ENCODE measurements at places on chromosomes 5 and 9. TPM values are rescaled to one million over a fixed set of nuclear protein-coding genes. Genes with fewer than 3 reads are reported as not detected.

NUP155 gene
- 23.6 TPM for total RNA-seq

NDUFS4 gene
- total RNA-seq: 106 TPM

ZBED3 gene
- total RNA-seq: 0.28 TPM

OBP2B gene
- total RNA-seq: not detected

PPP3R2 gene
- total RNA-seq: not detected

HEMGN gene
- total RNA-seq: not detected

Measured in smooth muscle cell of bladder (primary cell).